Psoas muscle (tissue), 8 donors: ENCODE measurements at places on chromosomes 11 and 22. TPM values are rescaled to one million over a fixed set of nuclear protein-coding genes. Genes with fewer than 3 reads are reported as not detected.

DNA sequence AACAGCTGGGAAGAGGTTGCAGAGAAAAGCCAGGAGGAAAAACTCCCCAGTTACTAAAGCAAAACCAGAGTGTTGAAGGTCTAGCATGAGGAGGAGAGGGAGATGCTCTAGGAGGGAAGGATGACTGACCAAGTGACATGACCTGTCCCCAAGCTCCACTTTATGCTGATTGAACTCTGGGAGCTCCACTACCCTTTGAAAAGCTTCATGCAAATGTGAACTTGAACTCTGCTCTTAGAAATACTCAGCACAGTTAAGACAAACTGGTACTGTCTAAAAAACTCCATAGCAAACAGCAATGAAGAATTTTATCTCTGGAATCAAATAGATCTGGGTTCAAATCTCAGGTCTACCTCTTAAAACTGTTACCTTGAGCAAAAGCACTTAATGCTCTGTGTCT, 14.5 kb upstream of the POU2AF1 start:
- no peak for DNase-seq

DNA sequence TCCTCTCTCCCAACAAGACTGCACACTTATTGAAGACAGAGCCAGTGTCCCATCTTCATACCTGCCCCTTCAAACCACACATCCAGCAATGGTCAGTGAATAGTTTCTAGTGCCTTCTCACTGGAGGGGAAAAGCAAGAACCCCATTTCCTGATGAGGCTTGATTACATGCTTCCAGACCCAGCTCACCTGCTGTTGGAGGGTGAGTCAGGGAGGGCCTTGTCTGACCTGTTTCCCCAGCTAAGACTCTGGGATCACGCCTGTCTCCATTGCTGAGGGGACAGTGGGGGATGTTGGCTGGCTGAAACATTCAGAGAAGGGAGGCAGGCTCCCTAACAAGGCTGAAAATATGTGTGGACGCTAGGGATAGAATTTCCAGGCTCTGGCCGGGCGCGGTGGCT, 27.5 kb upstream of the ZDHHC13 start:
- DNase-seq, result no peak

GRCh38 chr22:36384766-36385481, 2.8 kb downstream of the MYH9 start:
- no peak for DNase-seq

The BIRC2 gene
- polyA plus RNA-seq, result 22.5 TPM

DNA sequence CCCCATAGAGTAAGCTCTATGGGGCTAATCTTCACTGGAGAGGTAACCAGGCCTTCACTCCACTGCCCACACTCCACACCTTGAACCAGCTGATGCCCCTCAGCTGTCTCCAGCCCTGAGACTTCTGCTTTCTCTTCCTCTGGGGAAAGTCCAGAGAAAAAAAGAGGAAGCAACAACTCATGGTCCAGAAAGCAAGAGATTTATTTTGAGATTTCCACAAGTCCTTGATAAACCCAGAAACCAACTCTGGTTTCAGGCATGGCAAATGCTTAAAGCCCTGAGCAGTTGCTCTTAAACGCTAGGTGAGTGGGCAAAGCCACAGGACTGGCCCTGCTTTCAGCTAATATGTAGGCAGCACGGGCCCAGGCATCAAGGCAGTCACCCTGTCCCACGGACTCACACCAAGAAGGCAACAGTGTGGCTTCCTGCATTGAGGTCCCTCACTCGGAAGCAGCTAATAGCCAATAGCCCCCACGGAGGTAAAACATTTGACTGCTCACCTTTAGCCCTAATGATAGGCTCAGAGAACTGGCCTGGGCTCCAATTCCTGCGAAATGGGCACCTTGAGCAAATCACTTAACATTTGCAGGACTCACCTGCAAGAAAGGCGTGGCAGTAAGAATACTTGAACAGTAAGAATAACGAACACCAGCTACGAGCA, 4.3 kb downstream of the CYB561A3 start:
- DNase-seq, result no peak

- no peak for DNase-seq
Measured at GRCh38 chr22:30753701-30754100, 59.0 kb downstream of the OSBP2 start.

The MS4A6A gene
- 4.2 TPM for polyA plus RNA-seq
